Frontal cortex (tissue), 4 donors: ENCODE measurements at places on chromosomes 3 and 15. TPM values are rescaled to one million over a fixed set of nuclear protein-coding genes. Genes with fewer than 3 reads are reported as not detected.
A peak's percentile ranks its signal among the peaks of the same experiment; 100 is the strongest.

The MGA gene
- 81.9 TPM for total RNA-seq

The GABRR3 gene
- not detected for total RNA-seq

The NAA50 gene
- total RNA-seq: 60.7 TPM

The HRH1 gene
- 2.0 TPM for total RNA-seq

The GRK7 gene
- under 0.01 TPM for total RNA-seq

The ISLR2 gene
- 113 TPM for total RNA-seq

- no peak for DNase-seq
Measured at GRCh38 chr3:21738935-21739702, 11.9 kb downstream of the ZNF385D start.

GRCh38 chr3:136938334-136938733 is 19.4 kb upstream of the IL20RB start:
- no peak for DNase-seq

DNA sequence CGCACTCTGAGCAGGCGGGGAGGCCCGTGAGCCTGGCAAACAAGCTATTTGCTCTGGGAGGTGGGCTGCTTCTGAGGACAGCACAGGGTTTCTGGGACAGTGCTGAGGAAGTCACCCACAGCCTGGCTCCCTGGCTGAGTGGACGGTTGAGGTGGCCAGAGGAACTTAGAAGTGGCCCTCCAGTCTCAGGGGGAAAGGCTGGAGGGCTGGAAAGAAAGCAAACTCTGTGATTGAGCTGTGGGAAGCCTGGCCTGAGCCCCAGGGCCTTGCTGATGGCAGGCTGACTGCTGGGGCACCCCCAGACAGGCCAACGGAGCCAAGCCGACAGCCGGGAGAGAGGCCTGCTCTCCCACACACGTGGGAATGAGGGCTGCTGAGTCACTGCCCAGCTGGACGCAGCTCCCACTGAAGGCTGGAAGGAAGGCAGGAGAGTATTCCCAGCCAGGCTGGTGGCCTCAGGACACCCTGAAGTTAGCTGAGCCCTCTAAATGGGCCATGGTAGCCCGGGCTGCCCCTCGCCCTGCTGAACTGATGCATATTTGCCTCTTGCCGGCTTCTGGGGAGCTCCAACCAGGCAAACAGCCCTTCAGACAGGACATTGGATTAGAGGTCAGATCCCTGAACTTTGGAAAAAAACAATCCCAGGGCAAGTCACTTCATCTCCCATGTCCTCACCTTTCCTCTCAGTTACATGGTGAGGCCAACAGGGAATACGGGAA is 98.0 kb upstream of the TLE3 start:
- DNase-seq: peak; percentile 88

DNA sequence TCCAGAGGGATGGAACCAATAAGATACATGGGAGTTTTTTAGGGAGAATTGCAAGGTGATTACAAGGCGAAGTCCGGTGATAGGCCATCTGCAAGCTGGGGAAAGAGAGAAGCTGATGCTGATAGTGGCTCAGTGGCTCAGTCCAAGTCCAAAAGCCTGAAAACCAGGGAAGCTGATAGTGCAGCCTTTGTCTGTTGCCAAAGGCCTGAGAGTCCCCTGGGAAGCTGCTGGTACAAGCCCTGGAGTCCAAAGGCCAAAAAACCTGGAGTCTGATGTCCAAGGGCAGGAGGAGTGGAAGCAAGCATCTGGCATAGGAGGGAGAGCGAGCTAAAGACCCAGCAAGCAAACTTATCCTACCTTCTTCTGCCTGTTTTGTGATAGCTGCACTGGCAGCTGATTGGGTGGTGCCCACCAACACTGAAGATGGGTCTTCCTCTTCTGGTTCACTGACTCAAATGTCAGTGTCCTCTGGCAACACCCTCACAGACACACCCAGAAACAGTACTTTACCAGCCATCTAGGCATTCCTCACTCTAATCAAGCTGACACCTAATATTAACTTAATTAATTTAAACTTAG is 16.7 kb downstream of the TFG start:
- no peak for DNase-seq

DNA sequence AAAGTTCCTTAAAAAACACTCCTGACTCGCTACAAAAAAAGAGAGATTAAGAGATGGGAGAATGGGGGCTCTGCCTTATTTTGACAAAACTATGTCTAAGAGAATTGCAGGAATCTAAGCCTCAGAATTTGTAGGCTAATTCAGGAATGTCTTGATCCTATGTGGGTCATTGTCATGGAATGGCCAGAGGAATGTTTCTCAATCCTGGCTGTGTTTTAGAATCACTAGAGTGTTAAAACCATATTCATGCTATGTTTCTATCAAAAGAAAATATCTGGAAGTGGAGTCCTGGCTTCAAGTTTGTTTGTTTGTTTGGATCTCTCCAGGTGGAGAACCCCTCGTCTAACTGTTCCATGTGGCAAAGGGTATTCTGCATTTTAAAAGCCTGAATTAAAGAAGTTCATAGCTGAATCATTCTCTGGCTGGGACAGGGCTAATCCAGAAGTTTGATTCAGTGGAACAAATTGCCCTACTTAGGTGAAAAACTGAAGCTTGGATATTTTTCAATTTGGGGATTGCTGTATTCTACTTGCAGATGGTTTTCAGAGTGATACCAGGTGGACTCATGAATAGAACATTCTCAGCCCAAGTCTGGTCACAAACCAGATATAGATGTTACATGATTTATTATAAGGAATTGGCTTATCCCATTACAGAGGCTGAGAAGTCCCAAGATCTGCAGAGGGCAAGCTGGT is 28.2 kb downstream of the GJD2 start:
- DNase-seq: no peak

GRCh38 chr3:27758083-27758482 is 36.0 kb upstream of the EOMES start:
- no peak for DNase-seq

GRCh38 chr3:186511245-186511644 is 32.9 kb downstream of the CRYGS start:
- no peak for DNase-seq

DNA sequence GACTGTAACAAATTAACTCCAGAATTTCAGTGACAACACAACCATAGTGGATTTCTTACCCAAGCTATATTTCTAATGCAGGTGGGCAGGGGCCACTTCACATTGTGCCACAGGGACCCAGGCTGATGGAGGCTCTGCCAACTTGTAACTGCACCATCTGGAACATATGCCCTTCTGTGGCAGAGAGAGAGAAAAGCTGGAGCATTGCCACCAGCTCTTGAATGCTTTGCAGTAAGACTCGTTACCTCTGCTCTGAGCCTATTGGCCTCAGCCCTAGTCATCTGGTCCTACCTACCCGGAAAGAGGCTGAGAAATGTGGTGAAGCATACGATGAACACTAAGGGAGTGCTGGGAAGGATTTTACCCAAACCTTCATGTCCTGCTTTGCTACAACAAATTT is 587.1 kb downstream of the ZNF385D start:
- DNase-seq: no peak

DNA sequence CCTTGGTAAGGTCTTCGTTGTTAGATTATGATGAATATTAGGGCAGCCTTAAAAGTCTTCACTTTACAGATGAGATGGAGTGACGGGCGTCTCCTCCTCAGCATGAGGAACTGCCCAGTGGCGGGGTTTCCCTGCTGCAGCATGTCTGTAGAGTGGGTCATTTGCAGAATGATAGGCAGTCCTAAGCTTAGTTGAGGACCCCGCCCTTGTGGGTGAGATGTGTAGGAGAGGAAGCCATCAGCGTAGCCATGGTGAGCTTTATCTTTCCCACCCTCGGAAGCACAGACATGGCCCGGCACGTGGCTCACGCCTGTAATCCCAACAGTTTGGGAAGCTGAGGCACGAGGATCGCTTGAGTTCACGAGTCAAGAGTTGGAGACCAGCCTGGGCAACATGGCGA is 877 bp downstream of the NIT2 start:
- no peak for DNase-seq

GRCh38 chr3:142613491-142613890 is 17.3 kb downstream of the PLS1 start:
- no peak for DNase-seq

DNA sequence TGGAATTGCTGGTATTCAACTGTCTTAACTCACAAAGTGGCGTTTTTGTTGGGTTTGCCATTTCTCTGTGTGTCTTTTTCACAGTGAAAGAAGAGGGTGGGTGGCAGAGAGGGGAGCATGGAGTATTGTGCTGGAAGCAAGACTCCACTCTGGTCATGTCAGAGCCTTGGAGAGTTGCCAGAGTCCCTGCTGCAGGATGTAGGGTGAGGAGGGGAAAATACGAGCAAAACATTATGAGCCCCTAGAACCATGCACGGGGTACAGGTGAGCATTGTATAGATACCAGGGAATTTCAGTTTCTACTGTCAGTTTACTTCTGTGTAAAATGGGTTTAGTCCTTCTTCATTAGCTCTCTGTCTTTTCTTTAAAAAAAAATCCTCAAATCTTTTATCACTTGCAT is 249.9 kb downstream of the CACNA2D3 start:
- no peak for DNase-seq

- no peak for DNase-seq
Measured at GRCh38 chr3:63980830-63981498, 42.3 kb downstream of the PSMD6 start.
